ENCODE measurements at places on chromosomes 13 and 19.

DNA sequence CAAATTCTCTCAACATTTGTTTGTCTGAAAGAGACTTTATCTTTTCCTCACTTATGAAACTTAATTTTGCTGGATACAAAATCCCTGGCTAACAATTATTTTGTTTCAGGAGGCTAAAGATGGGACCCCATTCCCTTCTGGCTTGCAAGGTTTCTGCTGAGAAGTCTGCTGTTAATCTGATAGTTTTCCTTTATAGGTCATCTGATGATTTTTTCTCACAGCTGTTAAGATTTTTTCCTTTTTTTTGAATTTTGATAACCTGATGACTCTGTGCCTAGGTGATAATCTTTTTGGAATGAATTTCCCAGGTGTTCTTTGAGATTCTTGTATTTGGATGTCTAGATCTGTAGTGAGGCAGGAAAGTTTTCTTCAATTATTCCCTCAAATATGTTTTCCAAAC lies 2661.4 kb downstream of the PCDH9 start:
- DNase-seq, result no peak

GRCh38 chr13:43305416-43305815 lies 282.0 kb downstream of the DNAJC15 start:
- no peak for DNase-seq

- no peak for DNase-seq
Measured at GRCh38 chr13:28035146-28035782, 46.8 kb upstream of the URAD start.

DNA sequence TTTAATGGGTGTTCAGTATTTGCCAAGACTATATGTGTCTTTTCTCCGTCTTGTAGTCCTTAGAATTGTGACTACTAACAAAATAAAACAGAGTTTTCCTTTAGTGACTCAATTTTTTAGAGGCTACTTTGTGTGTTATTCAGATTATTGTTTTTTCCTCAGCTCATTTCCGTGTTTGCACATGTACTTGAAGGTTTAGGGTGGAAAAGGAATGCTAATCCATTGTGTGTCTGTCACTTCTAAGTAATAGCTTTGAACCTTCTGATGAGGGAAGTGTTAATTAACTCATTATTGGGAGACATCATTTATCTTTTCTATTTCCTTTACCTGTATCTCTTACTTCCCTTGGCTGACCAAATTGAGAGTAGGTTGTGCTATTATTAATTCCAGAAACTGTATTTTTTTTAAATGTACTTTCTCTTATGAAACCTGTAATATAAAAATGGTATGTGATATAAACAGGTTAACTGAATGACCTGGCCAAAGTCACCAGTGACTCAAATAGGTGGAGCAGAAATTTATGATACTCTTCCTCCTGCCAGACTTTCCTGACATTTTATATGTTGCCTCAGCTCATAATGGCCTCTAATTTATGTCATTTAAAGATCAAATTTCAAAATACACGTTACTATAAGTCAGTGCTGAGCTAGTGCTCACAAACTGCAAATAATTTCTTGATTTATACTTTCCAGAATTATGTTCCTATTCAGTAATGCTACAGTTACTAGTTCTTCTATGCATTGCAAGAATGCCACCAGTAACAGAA lies 88.8 kb downstream of the LMO7 start:
- no peak for DNase-seq

DNA sequence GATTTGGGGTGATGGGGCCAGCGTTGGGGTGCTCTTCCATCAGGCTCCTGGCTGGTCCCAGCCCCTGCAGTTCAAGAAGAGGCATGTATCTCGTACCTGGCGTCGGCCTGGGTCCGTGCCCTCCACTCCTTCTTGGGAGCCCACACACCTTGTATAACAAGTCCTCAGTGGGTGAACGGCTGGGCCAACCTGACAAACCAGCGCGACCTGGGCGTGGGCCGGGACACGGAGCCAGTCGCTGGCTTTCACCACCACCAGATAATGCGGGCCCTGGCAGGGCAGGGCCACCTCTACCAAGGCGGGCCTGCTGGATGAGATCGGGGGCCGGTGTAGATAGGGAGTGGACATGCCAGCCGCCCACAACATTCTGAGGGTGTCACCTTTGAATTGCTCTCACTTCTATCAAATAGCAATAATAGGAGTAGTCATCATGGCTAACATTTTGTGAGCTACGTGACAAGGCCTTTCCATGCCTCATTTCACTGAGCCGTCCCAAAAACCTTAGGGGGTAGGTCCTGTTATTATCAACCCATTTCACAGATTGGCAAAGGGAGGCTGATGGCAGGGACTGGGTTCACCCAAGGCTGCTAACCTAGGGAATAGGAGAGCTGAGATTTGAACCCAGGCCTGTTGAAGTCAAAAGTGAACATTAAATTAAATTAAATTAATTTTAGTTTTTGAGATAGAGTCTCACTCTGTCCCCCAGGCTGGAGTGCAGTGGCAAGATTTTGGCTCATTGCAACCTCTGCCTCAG lies 3.5 kb downstream of the CYP4F22 start:
- no peak for DNase-seq
